ENCODE measurements at places on chromosomes 2 and 18.
A peak's percentile ranks its signal among the peaks of the same experiment; 100 is the strongest.

DNA sequence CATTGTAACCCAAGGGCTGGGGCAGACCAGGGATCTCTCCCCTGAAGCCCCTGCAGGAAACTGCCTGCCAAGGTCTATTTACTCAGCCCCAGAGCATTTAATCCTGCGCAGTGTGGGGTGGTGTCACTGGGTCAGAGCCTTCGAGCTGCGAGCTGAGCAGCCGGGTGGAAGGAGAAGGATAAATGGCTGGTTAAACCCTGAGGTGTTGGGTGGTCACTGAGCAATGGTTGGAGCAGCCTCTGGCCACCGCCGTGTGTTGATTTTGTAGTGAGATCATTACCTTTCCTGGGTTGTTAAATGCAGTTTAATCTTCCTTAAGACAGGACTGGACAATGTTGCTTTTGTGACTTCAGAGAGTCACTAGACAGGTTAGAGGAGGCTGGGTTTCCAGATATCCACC lies 98.1 kb downstream of the SETBP1 start:
- H3K4me3 ChIP-seq: no peak overlapping the region
- no peaks in the 10 kb centered on the region for H3K36me3 ChIP-seq
- no peak for DNase-seq
- no peak overlapping the region for H3K27ac ChIP-seq

GRCh38 chr2:226208726-226209125 lies 590.9 kb downstream of the IRS1 start:
- peak overlapping the region; percentile 89 for H3K27ac ChIP-seq
- no peaks in the 10 kb centered on the region for H3K27me3 ChIP-seq
- H3K4me3 ChIP-seq: no peak overlapping the region

DNA sequence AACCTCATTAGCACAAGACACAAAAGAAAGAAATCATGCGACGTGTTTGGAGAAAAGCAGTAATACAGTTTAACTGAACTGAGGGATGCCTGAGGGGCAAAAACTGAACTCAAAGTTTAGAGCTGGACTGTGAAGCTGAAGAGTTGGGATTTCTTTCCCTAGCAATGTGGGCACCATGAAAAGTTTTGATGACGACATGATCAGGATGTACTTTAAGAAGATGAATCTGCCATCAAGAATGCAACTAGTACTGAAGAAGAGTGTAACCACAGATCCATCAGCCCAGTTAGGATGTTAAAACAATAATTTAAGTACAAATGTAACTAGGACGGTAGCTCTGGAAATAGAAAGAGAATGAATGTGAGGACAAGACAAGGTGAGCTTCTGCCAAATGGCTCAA lies 196.2 kb downstream of the VWC2L start:
- H3K27me3 ChIP-seq: no peaks in the 10 kb centered on the region
- no peaks in the 10 kb centered on the region for H3K4me1 ChIP-seq
- H3K36me3 ChIP-seq: no peaks in the 10 kb centered on the region
- no peak overlapping the region for H3K27ac ChIP-seq

GRCh38 chr2:120272763-120273481 lies 20.3 kb downstream of the RALB start:
- H3K4me1 ChIP-seq: no peaks in the 10 kb centered on the region
- no peaks in the 10 kb centered on the region for H3K27me3 ChIP-seq
- no peak overlapping the region for H3K4me3 ChIP-seq
- no peak overlapping the region for H3K27ac ChIP-seq
- DNase-seq: no peak

DNA sequence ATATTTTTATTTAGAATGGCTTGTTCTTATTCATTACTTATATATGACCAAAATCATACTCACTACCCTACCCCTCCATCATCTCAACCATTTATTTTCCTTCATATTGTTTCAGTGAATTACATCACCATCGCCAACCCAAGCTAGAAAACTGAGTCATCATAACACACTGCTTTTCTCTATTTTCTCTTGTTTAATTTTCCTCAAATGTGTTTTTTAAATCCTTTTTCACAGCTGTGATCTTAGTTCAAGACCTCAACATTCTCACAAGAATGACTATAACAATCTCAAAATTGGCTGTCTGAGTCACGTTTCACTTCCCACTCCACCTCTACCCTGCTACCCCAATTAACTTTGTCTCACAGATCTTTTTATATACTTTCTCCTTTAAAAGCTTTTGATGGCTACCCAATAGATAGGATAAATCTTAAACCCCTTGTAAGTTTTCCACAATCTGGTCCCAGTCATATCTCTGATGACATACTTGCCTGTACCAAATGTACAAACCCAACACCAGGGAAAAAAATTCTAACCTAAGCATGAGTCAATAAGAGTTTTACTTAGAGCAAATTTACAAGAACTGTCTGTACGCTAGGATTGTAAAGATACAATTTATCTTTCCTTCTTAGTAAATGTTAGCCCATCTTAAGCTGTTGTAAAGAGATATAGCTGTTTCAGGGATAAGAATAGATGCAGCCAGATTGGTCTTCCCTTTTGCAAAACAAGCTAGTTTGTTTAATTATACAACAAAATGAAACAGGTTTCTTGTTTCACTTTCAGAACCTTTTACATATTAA lies 635.1 kb upstream of the SLC39A10 start:
- DNase-seq: no peak
- H3K36me3 ChIP-seq: no peaks in the 10 kb centered on the region
- no peaks in the 10 kb centered on the region for H3K27me3 ChIP-seq
- H3K4me3 ChIP-seq: no peak overlapping the region

DNA sequence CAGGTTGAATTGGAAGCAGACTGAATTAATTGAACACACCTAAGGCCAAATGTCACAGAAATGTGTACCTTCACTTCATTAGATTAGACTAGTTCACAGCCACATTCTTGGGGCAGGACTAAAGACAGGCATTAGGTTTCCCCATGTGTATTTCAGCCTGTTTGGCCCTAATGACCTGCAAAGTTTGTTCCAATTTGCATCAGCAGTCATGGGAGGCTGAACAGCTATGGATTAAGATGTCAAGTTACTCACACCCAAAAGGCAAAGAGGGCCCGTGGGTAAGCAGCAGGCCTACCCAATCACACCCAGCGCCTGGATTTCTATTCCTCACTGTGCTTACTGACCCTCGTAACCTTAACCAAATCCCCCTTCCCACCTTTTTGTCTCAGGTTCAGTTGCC lies 99.6 kb upstream of the RIOK3 start:
- H3K27me3 ChIP-seq: no peaks in the 10 kb centered on the region
- H3K27ac ChIP-seq: no peak overlapping the region
- DNase-seq: no peak
- no peaks in the 10 kb centered on the region for H3K4me1 ChIP-seq
- no peak overlapping the region for H3K4me3 ChIP-seq
- H3K36me3 ChIP-seq: peaks cover 38% of the 10 kb centered on the region

- H3K36me3 ChIP-seq: peaks cover 12% of the 10 kb centered on the region
- no peaks in the 10 kb centered on the region for H3K27me3 ChIP-seq
- peak overlapping the region; percentile 98 for H3K4me3 ChIP-seq
- no peaks in the 10 kb centered on the region for H3K4me1 ChIP-seq
- no peak for DNase-seq
Observed at GRCh38 chr2:47903781-47904490, 2.4 kb downstream of the FBXO11 start.

DNA sequence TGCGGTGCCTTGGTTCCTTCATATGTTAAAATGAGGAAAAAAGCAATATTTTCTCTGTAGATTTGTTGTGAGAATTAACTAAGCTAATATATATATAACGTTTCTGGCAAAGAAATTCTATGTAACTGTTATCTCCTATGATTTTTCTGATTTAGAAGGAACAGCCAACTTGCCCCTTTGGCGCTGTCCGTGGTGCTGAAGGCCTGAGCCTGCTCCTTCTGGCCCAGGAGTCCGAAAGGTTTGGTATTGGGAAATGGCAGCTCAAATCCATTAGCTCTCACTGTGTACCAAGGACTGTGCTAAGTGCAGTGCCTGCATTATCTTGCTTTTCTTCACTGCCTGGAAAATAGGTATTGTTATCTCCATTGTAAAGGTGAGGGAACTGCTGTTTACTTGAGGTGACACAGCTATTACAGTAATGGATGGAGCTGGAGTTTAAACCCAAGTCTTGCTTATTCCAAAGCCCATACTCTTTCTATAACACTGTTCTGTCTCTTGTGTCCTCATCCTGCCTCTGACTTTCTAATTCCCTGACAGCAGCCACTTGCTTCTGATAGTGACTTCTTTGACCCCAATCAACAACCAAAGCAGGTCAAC lies 52.2 kb downstream of the C1QL2 start:
- no peak overlapping the region for H3K27ac ChIP-seq
- H3K27me3 ChIP-seq: no peaks in the 10 kb centered on the region
- no peaks in the 10 kb centered on the region for H3K4me1 ChIP-seq

- no peak for DNase-seq
- H3K4me3 ChIP-seq: no peak overlapping the region
- H3K36me3 ChIP-seq: peaks cover 99% of the 10 kb centered on the region
Observed at GRCh38 chr18:9552616-9553015, 61.7 kb downstream of the PPP4R1 start.

- no peak for DNase-seq
- H3K27me3 ChIP-seq: no peaks in the 10 kb centered on the region
- H3K27ac ChIP-seq: no peak overlapping the region
- H3K4me1 ChIP-seq: peaks cover 7% of the 10 kb centered on the region
- H3K36me3 ChIP-seq: no peaks in the 10 kb centered on the region
- H3K4me3 ChIP-seq: no peak overlapping the region
Observed at GRCh38 chr18:43757273-43757672, 480.0 kb upstream of the SYT4 start.
